ENCODE measurements at places on chromosomes 3 and 15.
A peak's percentile ranks its signal among the peaks of the same experiment; 100 is the strongest.

DNA sequence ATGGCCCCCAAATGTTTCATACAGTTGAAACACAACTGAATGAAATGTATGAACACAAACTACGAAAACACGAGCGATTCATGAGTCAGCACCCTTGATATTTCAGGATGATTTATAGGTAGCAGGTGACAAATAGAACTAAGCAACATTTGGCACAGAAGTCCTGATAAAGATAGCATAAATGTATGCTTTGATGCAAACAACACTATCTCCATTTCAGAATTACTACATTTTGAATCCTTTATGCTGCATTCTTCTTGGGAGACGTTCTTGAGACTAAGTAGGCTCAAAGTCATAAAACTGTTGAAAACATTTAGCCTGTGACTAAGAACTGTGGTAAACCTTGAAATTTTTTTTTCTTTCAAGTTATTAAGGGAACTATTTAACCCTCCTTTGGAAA is 200.3 kb upstream of the ICE2 start:
- DNase-seq: no peak

- no peak for DNase-seq
Observed at GRCh38 chr3:97981886-97982285, 9.7 kb upstream of the RIOX2 start.

GRCh38 chr15:90210593-90210992 is 9.5 kb downstream of the SEMA4B start:
- DNase-seq: no peak

- DNase-seq: no peak
Observed at GRCh38 chr15:63344731-63345390, 36.8 kb downstream of the CA12 start.

DNA sequence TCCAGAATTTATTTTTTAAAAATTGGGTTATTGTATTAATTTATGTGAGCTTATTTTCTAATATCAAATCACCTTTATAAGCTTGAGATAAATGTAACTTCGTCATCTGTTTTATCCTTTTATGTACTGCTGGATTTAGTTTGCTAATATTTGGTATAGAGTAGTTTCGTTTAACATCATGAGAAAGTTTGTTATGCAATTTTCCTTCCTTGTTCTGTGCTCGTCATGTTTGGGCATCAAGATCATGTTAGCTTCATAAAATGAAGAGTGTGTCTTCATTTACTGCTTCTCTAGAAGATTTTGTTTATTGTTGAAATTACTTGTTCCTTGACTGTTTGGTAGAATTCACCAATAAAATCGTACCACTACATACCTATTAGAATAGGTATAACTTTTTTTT is 262.1 kb upstream of the SATB1 start:
- DNase-seq: no peak

DNA sequence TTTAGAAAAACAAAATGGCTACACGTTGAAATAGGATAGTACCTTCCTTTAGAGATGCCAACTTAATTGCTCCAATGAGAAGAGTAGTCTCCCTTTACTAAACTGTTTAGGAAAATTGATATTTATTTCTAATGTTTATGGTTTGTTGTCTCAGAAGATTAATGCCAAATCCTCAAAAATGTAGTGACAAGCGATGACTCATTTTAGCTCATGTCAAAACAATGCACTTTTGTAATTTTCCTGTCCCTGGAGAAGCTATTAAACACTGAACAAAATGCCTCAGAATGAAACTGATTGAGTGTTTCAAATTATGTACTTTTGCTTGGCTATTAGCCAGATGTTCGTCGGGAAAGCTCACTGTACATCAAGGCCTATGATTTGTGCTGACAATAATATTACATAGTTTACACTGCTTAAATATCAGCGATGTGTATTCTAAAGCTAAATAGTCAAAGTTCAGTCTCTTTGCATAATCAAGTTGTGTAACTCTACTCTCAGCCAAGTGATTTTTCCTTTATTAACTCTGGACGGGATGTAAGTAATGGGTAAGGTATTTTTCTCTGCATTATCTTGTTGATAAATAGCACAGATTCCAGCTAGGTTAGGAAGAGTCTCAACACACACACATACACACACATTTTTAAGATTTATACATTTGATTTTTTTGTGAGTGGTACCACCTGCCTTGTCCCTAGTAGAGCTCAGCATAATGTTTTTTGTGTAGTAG is 83.7 kb downstream of the CMSS1 start:
- no peak for DNase-seq

- peak; percentile 57 for DNase-seq
Observed at GRCh38 chr3:137766041-137766875, 2.1 kb downstream of the SOX14 start.

DNA sequence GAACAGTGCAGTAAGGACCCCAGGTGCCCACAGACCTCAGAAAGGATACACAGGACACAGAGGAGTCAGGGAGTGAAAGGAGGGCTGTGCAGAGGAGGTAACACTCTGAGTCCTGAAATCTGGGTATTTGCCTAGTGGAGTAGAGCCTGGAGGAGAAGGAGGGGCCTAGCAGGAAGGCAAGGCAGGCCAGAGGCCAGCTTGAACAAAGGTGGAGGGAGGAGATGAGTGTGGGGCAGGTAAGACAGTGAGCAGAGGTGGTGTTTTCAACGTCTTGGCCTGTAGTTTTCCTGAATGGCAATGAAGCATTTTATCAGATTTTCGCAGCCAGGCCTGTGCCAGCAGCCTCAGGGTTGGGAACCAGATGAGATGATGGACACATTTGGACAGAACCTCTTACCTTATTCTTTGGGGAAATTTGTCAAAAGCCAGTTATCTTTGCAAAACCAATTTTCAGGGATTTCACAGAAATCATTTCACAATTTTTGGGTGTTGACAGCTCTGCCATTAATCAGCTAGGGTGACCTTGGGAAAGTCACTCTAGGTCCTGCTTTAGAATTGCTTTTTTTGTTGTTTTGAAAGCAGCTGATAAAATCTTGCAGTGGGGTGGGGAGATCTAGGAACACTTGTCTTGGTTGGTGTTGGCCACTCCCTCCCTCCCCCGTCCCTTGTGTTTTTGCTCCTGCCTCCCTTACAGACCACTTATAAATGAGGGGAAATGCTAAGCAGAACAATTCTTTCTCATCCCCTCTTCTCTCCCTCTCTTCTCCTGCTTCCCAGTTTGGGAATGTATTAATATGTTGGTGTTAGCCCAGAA is 38.4 kb downstream of the SPSB4 start:
- DNase-seq: no peak

GRCh38 chr15:84079885-84080777 is 155.4 kb upstream of the GOLGA6L4 start:
- DNase-seq: peak; percentile 95

GRCh38 chr15:59329570-59330350 is 42.9 kb downstream of the MYO1E start:
- DNase-seq: no peak

GRCh38 chr3:20406611-20407011 is 220.6 kb upstream of the SGO1 start:
- DNase-seq: peak; percentile 56

DNA sequence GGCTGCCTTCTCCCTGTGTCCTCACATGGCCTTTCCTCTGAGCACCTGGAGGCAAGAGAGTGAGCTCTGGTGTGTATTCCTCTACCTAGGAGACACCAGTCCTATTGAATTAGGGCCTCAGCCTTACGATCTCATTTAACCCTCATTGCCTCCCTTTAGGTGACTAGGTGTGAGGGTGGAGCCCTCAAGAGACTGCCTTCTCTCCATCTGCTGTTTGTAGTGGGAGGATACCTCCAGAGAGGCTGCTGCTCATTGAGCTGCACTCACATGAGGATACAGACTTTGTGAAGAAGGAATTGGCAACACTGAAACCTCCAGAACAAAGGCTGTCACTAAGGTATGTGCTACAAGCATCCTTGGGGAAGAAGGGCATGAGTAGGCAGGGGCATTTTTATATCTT is at the start of gene CCR8:
Gene CCR8 (plus strand): TSS at position 217 of the 400 bp plus-strand sequence. CDS start 2,623 bp downstream, outside the sequence.
- DNase-seq: no peak

DNA sequence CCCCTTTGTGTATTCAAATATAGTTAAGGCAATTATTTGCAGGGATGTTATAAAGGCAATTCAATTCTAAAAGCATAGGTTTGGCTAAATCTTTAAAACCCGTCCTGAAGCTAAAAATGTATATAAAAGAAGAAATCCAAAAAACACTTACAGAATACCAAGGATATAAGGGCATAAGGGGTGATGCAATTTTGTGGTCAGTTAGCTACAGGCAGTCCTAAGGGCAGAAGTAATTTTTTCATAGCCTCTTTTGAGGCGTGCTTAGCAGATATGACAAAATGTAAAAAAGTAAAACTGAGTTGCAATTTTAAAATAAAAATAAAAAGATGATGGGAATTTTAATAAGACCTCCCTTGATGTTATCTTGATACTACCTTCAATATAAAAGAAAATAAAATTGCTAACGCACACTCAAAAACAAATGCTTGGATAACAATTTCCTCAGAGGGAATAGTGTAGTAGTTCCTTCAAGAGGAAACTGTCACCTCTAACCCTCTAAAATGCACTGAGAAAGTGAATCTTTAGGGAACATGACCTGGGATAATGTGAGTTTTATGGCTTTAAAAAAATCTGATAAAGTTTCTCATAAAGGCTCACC is 104.2 kb downstream of the MYH15 start:
- no peak for DNase-seq

DNA sequence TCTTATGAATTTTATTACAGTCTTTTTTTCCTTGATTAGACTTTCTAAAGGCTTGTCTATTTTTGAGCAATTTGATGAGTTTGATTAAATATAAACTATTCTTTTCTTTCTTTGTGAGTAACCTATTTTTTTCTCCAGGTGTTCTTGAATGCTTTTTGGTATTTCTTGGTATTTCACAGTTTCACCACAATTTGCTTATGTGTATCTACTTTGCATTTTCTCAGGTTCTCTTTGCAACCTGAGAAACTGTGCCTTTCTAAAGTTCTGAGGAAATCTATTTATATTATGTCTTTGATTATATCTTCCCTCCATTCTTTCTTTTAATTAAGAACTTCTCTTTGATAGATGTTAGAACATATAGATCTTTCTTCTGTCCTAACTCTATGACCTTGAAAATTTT is 117.1 kb upstream of the MLF1 start:
- no peak for DNase-seq

DNA sequence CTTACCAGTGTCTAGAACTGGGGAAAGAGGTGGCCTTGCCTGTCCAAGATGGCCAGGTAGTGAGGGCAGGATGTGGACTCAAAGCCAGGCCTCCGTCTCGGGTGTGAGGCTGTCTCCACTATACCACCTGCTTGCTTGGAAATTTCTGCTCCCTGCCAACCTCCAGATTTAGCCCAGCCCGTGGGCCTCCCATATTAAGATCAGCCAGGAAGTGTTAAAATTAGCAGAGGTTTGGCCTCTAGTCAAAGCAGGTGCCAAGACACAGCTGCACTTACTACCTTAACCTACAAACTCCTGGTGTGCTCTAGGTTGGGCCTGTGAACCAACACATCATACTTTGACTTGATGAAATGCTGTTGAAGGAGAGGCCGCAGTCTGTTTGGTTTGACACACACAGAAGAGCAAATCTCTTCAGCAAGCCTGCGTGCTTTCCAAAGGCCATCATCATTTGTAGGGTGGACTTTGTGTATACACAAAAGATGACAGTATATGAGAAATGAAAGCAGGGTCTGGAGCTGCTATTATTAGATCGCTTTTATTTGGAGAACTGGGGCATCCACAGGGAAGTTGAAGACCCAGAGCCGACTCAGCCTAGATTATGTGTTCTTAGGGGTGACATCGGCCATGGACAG is 206.5 kb downstream of the XXYLT1 start:
- DNase-seq: no peak

All from retina (tissue), 1 donor.